ENCODE measurements at places on chromosomes 5 and 9.
A peak's percentile ranks its signal among the peaks of the same experiment; 100 is the strongest.

DNA sequence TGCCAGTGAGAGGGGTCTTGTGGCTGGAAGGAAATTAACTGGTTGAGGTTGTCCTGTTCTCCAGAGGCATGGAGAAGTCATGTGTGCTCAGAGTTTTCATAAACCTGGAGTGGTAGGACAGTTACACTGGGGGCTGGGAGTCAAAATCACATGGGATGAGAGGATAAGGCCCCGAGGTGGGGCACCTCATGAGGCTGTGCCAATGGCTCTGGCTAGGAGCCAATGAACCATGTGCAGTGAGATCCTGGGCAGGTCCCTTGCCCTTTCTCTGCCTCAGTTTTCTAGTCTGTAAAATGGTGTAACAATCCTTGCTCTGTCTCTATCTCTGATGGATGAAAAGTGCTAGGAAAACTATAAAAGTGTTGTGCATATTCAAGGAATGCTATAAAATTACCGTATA is 7.0 kb upstream of the SYNPO start:
- no peak for DNase-seq

GRCh38 chr5:126846744-126847455 is 70.0 kb downstream of the LMNB1 start:
- no peak for DNase-seq

DNA sequence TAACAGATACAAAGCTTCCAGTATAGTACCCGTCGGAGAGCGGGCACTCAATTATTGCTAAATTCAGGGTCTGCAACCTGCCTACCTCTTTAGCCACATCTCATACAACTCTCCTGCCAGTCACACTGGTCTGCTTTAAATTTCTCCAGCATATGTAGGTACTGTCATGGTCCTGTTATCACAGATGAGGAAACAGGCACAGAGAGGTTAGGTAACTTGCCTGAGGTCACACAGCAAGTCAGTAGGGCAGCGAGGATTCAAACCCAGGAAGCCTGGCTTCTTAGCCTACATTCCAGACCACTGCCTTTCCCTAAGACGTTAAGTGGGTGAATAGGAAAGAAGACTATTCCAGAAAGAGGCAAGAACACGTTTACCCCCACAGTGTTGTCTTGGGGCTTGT is 186.0 kb upstream of the NFIB start:
- DNase-seq, result no peak

DNA sequence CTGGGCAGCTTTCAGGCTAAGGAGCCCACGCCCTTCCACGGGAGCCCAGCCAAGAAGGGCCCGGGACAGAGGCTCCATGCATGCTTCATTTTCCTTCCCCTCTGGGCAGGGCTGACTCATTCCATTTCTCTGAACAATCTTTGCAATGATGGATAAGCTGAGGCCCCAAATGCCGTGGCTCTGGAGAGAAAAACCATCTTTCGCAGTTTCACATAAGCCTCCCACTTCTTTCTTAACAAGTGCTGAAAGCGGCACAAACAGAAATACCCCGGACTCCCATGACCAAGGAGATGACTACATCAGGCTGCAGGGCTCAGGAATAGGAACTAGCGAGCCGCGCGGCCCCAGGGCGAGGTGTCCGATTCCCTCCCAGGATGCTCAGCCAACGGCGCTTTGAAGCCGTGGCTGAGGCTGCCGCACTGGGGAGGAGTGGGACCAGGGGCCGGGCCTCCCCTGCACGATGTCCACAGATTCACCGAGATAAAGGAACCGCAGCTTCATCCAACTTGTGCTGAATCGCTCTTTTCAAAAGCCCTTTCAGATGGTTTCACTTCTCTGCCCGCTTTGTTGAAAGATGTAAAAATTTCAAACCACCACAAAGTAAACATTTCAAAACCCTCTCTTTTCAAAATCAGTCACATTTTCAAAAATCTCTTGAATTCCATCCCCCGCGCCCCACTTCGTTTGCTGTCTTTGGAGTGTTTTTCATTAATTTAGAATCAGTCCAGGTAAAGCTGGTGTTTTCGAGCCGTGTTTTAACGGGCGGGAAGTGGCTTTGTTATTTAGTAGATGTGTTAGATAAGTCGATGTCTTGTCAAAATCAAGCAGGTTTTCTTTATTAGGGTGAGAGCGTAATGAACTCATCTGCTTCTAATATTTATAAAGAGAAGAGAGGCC is 96.5 kb upstream of the LMX1B start:
- DNase-seq, result peak; percentile 93

DNA sequence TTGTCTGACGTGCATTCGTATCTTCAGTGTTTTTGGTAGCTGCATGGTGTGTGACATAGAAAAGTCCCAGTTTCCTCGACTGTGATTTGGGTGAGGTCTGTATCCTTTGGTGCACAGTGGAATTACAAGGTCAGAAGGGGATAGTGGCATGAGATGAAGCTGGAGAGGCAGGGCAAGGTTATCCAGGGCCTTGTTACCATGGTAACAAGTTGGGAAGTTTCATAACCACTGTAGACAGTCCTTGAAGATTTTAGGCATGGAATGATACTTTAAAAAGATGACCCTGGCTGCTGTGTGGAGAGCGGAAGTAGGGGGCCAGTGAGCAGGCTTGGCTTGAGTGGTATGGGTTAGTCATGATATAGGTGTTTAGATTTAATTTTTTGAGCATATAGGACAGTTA is 11.9 kb downstream of the EHMT1 start:
- peak; percentile 59 for DNase-seq

GRCh38 chr9:105127863-105128220 is 116.6 kb upstream of the SLC44A1 start:
- no peak for DNase-seq

- peak; percentile 68 for DNase-seq
Measured at GRCh38 chr5:36606428-36607113, at the start of gene SLC1A3. Gene SLC1A3, plus strand, starts transcription at chr5:36606606. Its CDS starts 1,818 bp downstream, at chr5:36608424.

GRCh38 chr9:28887188-28887884 is 1314.1 kb upstream of the C9orf72 start:
- DNase-seq, result no peak

DNA sequence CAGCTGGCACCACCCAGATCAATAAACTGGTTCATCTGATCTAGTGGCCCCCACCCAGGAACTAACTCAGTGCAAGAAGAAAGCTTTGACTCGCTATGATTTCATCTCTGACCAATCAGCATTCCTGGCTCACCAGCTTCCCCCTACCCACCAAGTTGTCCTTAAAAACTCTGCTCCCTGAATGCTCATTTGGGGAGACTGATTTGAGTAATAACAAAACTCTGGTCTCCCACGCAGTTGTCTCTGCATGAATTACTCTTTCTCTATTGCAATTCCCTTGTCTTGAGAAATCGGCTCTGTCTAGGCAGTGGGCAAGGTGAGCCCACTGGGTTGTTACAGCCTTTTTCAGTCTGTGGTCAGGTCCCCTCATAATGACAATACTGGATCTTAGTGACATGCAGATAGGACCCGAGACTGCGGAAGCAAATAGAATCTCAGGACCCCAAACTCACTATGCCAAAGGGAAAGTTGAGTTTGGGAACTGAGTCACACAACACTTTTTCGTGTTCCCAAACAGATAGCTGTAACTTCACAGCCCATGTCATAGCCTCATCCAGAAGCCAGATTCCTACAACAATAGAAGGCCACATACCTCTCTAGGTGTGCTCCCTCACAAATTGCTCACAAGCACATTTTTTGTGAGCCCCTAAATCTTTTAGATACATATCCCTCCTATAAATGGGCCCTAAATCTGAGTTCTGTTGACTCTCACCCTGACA is 175.2 kb upstream of the RAI14 start:
- DNase-seq, result no peak

GRCh38 chr9:15253786-15254185 is 53.2 kb downstream of the TTC39B start:
- DNase-seq, result no peak

GRCh38 chr9:136331556-136332481 is 4.5 kb downstream of the GPSM1 start:
- no peak for DNase-seq

DNA sequence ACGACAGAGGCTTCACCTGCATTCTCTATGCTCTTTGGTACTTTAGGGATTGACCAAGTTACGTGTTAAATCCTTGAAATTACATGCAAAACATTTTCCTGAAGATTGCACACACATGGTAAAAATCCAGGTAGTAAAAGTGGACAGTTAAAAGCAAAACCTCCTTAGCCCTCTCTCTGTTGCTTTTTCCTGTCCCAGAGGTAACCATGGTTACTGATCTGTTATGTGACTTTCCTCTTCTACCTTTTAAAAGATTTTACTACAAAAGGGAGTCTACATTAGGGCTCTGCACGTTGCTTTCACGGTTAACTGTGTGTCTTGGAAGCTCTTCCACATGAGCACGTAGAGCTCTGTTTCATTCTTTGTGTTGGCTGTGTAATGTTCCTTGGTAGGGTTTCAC is 97.0 kb downstream of the PPARGC1B start:
- DNase-seq, result no peak

GRCh38 chr9:71647094-71647591 is 121.2 kb downstream of the CEMIP2 start:
- DNase-seq, result peak; percentile 57

GRCh38 chr9:110579862-110580219 is 300 bp upstream of the SVEP1 start:
- DNase-seq, result peak; percentile 81

- no peak for DNase-seq
Measured at GRCh38 chr5:113179156-113179555, 202.6 kb downstream of the DCP2 start.

- DNase-seq, result no peak
Measured at GRCh38 chr9:116155698-116156039, 2.1 kb downstream of the PAPPA start.

GRCh38 chr9:89388084-89388867 is 70.0 kb downstream of the SECISBP2 start:
- peak; percentile 86 for DNase-seq

GRCh38 chr5:111730659-111731382 is 26.2 kb downstream of the NREP start:
- DNase-seq, result no peak

DNA sequence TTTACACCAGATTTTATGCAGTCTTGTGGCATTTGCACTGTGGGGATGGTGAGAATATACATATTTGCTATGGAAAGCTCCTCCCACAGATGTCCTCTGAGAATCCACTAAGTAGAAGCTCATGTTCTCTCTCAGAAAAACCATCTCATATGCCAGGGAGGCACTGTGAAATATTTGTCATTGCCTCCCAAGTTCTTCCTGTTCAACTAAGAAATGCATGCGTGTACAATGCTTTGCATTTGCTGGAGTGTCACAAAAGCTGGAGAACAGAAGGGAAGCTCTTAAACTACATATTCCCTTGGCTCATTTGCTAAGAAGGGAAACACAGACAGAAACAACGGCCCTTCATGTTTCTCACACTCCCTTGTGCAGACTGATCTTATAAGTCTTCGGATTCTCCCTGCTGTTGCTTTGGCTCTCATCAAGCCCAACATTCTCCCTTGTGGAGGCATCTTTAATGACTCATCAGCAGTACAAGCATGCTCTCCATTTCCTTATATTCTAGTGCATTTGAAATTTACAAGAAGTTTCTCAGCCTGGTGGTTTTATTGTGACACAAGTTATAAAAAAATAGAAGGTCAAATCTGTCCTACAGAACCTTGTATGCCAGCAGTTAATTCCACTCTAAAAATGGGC is 220.6 kb downstream of the TRIM36 start:
- no peak for DNase-seq

DNA sequence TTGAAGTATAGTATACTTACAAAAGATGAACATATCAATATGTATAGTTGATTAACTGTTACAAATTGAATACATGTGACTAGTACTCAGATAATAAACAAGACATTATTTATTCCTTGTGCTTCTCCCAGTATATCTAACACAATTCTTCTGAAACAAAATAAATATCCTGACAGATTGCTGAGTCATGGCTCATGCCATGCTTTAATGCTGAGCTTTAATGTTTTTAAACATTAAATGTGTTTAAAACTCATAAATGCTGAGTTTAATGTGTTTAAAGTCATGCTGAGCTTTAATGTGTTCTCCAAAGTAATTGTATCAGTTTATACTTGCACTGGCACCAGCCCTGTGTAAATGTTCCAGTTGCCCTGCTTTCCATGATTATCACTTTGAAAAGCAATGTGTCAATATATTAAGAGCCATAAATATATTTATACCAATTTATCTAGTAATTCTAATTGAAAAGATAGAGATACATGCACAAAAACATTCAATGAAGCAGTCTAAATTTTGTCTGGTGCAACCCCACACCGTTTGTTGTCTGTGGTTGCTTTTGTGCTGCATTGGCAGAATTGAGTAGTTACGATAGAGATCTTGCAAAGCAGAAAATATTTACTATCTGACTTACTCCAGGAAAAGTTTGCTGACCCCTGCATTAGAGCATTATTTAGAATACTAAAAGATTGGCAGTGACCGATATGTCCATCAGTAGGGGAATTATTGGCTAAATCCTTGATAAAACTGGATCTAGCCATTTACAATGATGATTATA is 15.7 kb downstream of the KIAA1958 start:
- DNase-seq, result no peak

DNA sequence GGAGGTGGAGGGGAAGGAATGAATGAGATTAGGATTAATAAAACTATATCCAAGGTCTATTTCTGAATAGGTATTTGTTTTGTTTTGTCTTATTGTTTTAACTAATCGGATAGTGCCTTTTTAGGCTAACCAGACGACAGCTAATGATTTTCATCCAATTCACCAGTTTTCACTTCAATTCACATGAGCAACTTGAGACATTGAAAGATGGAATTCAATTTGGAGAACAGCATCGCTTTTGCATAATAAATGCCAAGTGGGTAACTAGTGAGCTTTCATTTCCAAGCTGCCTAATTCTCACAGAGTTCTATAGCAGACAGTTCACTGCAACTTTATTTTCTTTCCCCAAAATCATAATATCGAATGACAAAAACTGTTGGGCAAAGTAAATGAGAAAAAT is 5.0 kb downstream of the AGXT2 start:
- no peak for DNase-seq

- no peak for DNase-seq
Measured at GRCh38 chr5:179577286-179577960, 27.1 kb downstream of the RUFY1 start.

DNA sequence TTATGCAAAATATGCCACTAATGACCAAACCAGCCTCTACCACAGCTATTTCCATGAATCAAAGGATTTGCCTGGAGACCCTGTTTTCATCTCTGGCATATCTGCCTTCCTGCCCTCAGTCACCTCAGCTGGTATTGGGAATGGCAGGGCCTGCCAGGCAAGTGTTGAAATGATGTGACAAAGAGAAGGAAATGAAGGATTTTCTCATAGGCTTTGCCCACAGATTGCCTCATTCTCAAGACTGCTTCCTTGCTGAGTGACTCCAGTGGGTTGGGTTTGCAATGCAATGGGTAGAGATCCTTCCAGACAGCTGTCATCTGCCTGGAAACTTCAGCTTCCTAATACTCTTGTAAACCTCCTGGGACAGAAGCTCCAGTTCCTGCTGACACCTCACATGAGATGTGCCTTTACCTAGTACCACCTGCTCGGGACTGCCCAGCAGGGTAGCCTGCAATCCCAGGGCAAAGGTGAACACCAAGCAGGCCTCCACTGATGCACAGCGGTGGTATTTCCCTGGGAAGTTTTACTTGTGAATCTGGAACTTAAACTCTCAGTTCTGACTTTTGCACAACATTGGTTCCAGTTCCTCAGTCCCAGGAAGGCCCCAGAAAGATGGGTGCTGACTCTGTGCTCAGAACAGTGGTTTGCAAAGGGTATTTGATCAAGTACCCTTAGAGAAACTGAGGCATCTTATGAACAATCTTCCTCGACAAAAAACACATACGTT is 64.8 kb upstream of the SLC1A1 start:
- peak; percentile 18 for DNase-seq

- no peak for DNase-seq
Measured at GRCh38 chr5:175778951-175779503, 92.4 kb upstream of the CPLX2 start.

- DNase-seq, result no peak
Measured at GRCh38 chr5:123549256-123549904, 37.4 kb downstream of the CSNK1G3 start.

Data from AG08395 (cell line).